ENCODE measurements at places on chromosomes 11 and 22.

- peak; percentile 61 for DNase-seq
These were observed 7.5 kb downstream of the GP1BB start for GRCh38 chr22:19730655-19731360.

- DNase-seq, result no peak
These were observed 112.3 kb downstream of the MAML2 start for GRCh38 chr11:96230686-96231085.

DNA sequence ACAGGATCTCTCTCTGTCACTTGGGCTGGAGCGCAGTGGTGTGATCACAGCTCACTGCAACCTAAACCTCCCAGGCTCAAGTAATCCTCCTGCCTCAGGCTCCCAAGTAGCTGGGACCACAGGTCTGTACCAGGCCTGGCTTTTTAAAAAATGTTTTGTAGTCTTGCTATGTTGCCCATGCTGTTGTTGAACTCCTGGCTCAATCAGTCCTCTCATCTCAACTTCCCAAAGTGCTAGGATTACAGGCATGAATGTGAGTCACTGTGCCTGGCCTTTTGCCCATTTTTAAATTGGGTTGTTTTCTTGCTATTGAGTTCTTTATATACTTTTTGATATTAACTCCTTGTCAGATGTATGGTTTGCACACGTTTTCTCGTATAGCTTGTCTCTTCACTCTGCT lies 33.0 kb upstream of the PITPNB start:
- no peak for DNase-seq

- DNase-seq, result no peak
These were observed 120.3 kb upstream of the ANO1 start for GRCh38 chr11:69957849-69958248.

- no peak for DNase-seq
These were observed 109.7 kb upstream of the RRM1 start for GRCh38 chr11:3984896-3985295.

- no peak for DNase-seq
These were observed 304.8 kb downstream of the ST3GAL4 start for GRCh38 chr11:126660321-126660720.

- DNase-seq, result peak; percentile 86
These were observed 230.4 kb downstream of the ST3GAL4 start for GRCh38 chr11:126585774-126586491.

DNA sequence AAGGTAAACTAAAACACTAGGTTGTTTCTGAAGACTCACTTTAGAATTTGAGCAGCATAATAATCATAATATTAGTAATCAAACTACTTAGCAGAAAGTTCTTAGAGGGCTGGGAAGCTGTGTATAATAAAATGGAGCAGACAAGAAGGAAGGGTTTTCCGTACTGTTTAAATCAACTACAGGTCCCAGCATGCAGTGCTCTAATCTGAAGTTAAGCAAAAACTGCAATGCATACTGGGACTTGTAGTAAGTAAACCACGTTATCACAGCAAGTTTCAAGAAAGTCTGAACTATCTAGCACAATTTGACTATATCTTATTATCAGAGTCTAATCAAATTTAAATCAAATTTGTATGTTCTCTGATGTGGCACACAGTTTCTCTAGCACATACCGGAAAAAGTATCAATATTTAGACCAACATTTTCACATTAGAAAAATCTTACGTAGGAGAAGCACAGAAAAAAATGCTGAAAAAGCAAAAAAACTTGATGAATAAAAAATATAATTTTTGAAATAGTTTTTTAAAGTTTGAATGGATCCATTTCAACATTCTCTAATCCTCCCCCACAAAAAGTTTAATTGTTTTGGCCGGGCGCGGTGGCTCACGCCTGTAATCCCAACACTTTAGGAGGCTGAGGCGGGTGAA lies 8.2 kb downstream of the PHF21A start:
- peak; percentile 32 for DNase-seq

DNA sequence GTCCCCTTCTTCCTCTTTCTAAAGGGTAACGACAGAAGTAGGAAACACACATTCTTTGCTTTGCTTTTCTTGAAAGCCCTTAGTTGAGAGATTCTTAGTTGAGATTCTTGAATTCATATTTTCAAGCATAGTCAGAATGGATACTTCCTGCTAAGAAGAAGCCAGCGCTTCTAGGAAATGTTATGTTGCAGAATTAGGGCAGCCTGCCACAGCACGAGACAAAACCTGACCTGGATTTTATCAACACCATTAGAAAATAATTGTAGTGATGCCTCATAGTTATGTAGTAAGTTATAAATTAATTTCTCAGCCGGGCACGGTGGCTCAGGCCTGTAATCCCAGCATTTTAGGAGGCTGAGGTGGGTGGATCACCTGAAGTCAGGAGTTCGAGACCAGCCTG lies 37.9 kb upstream of the NUP160 start:
- peak; percentile 13 for DNase-seq

DNA sequence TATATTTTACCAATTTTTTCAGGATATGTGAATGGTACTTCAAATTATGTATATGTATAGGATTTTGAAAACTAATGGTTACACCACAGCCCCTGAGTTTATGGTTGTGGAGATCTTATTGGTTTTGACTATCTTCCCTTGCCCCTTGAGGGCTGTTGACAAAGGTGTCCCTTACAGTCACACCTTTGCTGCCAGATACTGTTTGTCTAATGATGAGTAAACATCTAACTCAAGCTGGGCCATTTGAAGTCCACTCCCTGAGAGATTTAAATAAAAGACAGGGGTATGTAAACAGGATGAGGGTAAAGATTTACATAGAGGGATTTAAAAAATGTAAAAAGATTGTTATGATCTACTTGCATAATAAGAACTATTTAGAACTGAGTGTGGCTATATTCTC lies 38.9 kb upstream of the LUZP2 start:
- DNase-seq, result no peak

GRCh38 chr11:1592628-1593027 lies 5.5 kb downstream of the KRTAP5-2 start:
- no peak for DNase-seq

GRCh38 chr22:44638971-44639760 lies 62.8 kb upstream of the PRR5 start:
- no peak for DNase-seq

GRCh38 chr22:40491990-40492631 lies 121.7 kb downstream of the SGSM3 start:
- no peak for DNase-seq

- DNase-seq, result no peak
These were observed 1.6 kb upstream of the MFRP start for GRCh38 chr11:119347940-119348605.

DNA sequence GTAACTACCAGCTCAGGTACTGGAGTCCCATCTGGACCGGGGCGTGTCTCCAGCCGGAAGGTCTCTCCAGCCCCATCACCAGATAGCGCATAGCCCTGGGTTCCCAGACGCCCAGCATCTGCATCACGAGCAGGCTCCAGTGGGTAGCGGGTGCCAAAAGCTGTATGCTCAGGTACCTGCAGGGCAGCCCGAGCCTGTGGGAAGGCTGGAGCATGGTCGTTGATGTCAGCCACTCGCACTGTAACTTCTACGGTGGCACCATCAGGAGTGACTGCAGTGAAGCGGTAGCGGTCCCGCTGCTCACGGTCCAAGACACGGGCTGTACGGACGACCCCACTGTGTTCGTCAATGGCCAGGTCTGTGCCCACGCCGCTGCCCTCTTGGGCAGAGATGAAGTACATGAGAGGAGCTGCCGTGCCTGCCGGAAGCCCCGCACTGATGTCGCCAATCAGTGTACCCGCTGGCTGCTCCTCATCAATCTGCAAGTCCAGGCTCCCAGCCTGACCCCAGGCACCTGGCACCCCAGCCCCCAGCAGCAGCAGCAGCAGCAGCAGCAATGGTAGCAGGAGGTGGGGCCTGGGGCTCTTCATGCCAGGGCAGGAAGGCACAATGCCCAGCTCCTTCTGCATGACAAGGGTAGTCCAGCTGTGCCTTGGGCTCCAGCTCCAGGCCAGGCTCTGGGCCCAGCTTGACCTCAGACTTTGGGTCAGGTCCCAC lies 14.5 kb downstream of the DCHS1 start:
- no peak for DNase-seq

- DNase-seq, result no peak
These were observed 55.5 kb upstream of the CD5 start for GRCh38 chr11:61046833-61047232.

DNA sequence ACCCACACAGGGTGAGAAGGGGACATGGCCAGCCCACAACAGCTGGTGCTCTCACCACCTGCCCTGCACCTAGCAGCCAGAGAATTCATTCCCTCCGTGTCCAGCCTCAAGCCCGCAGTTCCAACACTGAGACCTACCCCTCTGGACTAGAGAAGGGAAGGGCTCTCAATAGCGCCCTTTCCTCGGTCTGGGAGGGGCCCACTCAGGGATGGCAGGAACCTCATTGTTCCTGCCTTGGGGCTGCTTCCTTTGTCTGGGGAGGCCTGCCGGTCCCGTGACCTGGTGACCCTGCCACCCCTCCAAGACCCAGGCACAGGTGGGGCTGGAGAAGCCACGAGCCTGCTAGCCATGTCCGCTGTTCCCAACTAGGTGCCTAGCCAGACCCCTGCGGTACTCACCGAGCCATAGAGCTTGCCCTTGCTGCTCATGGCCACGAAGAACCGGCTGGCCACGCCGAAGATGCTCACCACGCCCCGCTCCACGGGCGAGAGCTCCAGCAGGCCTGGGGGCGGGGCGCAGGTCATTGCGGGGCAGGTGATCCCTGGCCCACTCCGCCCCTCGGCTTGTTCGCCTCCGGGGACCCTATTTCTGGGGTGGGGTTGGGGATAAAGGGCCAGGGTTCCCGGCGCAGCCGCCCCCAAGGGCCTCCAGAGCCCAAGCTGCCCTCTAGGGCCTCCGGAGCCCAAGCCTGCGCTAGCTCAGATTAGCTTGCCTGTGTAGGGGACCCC lies 1.4 kb downstream of the FGF4 start:
- no peak for DNase-seq

DNA sequence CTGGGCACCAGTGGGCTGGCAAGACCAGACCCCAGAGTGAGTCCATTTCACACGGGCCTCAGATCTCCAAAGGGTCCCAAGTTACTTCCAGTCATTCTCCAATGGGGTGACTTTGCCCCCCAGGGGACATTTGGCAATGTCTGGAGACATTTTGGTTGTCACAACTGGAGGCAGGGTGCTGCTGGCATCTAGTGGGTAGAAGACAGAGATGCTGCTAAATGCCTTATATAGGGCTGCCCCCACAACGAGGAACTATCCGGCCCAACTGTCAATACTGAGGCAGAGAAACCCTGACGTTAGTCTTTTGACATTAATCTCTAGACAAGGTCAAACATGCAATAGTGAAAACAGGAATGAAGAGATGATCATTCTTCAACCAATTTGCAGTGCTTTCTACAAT lies 6.4 kb downstream of the RTN4RL2 start:
- no peak for DNase-seq

GRCh38 chr22:21937821-21938070 lies 14.9 kb downstream of the PPM1F start:
- DNase-seq, result no peak

DNA sequence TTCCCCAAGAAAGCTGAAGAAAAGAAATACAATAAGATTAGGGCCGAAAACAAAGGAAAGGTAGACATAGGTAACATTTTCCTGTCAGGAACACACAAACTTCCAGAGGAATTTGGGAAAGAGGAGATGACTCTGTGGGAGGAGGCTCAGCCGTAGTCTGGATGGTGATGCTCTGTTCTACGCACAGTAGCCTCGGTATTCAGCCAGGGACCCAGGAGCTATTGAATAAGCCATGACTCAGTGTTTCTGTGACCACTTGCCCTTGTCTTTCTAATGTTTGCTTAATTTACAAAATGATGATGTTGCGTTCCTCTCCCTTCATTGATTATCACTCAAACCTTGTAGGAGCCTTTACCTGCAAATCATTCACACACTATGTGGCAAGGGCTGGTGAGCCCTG lies 745.0 kb downstream of the NTM start:
- DNase-seq, result no peak

DNA sequence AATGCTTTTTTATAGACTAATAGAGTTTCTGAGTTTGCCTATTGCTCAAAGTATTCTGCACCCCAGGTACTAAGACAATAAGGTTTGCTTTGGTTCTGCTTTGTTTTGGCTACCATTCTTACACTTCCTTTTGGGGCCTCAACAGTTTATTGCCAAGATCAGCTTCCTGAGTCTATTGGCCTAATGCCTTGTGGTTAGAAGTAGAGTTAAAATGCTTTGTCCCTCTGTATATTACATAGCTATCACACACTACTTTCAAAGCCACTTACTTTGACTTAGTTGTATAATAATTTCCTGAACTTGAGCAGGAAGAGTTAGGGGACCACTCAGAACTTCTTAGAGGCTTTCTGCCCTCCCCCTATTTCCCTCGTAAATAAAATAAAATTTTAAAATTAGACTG lies 96.5 kb downstream of the DLG2 start:
- DNase-seq, result no peak

- DNase-seq, result no peak
These were observed 50.4 kb upstream of the TBCEL start for GRCh38 chr11:120973501-120973900.

- no peak for DNase-seq
These were observed 17.9 kb upstream of the HTR3A start for GRCh38 chr11:113956986-113957385.

DNA sequence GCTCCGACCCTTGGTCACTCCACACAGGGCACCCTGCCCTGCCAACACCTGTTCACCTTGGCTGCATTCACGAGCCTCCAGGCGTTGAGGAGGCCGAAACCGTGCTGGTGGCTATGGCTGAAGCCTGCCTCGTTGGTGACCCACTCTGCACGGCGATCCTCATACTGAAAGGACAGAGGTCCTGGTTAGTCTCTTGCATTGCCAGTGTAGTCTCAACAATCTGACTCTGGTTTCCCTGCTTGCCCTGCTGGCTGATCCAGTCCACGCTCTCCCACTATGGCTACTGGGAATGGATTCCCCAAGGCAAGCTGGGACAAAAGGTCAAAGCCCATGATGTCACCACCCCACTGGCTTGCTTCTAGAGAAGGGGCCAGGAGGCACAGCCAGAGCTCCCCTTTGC lies 12.9 kb downstream of the PCSK7 start:
- DNase-seq, result no peak

- no peak for DNase-seq
These were observed 9.6 kb upstream of the CDON start for GRCh38 chr11:126072141-126072741.

DNA sequence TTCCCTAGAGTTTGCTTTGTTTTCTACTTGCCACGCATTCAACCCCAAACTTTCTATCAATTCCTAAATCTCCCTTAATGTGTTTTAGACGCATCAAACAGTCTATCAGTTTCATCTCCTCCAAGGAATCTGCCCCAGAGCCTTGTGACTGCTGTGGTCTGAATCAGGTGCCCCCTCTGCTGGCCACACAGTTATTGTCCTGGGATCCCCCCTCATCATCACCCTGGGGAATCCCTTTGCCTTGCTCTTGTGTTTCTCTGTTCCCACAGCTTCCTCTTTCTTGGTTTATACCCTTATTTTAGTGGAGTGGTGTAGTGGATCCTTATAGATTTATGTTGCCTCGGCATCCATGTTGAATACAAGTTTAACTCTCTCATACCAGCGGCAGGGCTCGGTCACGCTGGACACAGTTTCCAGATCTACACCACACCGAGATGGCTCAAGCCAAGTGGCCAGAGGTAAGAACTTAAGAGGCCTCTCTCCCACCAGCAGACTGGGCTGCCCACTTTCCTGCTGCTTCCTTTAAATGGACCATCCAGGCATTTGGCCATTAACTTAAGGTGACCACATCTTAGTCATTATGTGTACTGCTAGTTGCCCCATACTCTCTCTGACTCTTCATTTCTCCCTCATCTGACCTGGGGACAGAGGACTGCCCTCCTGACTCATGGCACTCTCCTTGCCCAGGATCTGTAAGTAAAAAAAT lies 8.2 kb downstream of the UPB1 start:
- no peak for DNase-seq

All from renal cortex interstitium (tissue), 15 donors.